ENCODE measurements at places on chromosomes 3 and 15.

DNA sequence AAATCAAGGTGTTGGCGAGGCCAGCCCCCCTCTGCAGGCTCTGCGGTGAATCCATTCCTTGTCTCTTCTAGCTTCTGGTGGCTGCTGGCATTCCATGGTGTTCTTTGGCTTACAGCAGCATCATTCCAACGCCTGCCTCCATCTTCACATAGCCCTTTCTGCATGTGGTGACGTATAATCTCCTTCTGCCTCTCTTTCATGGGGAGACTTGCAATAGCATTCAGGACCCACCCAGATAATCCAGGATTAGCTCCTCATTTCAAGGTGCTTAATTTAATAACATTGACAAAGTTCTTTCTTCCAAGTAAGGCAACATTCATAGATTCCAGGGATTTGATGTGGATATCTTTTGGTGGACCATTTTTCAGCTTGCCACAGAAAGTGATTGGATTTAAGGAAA is 35.8 kb downstream of the ISG20 start:
- DNase-seq, result no peak

- DNase-seq, result no peak
Observed at GRCh38 chr3:117144853-117145252, 435.3 kb downstream of the TUSC7 start.

- no peak for DNase-seq
Observed at GRCh38 chr3:72428803-72429202, 419.4 kb downstream of the SHQ1 start.

DNA sequence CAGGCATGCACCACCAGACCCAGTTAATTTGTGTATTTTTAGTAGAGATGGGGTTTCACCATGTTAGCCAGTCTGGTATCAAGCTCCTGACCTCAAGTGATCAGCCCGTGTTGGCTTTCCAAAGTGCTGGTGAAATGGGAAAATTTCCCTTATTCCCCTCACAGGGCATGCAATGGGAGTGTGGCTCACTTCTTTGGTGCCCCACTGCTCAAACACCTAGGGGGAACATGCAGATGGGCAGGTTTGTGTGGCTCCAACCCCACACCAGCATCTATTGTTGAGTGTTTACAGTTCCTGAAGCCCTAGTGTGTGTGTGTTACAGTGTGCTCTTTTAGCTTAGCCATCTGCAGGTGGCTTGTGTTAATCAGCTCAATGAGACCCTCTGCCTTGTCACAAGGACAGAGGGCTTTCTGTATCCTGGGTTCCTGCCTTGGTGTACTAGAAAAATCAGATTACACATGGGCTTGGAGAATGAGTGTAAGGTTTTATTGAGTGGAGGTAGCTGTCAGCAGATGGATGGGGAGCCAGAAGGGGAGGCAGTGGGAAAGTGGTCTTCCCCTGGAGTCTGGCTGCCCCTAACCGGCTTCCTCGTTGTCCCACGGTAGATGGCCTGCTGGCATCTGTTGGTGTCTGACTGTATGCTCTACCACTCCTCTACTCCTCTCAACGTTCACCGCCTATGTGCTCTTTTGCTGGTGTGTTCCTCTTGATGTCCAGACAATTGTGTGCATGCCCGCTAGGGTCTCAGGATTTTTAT is 248.1 kb upstream of the CBLB start:
- no peak for DNase-seq

DNA sequence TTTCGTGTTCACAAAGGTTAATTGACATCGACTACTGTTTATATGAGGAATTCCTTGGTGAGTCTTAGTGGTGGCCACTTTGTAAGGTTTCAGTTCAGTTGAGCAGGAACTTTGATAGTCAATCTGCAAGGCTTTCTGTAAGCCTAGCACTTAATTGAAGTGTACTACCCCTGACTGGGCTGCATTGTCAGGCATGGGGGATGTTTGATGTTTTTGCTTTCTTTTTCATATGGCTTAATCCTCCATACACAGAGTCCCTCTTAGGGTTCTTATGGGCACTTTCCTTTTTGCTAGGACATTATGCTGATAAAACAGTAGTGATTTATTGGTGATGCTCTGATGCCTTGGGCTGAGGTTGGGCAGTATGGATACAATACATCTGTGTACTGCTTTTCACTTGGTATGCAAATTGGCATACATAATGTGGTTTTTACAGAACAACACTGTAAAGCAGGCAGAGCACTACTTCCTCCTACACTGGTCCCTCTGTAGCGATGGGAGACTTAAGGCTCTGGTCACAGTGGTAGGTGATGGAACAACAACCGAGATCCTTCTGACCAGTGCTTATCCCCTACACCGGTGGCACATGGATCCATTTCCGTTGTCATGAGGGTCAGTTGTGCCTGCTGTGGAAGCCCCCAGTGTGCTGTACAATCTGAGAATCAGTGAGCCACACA is 261.0 kb downstream of the MFSD1 start:
- DNase-seq, result no peak

GRCh38 chr3:44966795-44967278 is 9.1 kb downstream of the ZDHHC3 start:
- DNase-seq, result no peak

GRCh38 chr3:24372559-24373197 is 122.0 kb downstream of the THRB start:
- DNase-seq, result no peak

- DNase-seq, result no peak
Observed at GRCh38 chr3:72789786-72790185, 58.5 kb downstream of the SHQ1 start.

DNA sequence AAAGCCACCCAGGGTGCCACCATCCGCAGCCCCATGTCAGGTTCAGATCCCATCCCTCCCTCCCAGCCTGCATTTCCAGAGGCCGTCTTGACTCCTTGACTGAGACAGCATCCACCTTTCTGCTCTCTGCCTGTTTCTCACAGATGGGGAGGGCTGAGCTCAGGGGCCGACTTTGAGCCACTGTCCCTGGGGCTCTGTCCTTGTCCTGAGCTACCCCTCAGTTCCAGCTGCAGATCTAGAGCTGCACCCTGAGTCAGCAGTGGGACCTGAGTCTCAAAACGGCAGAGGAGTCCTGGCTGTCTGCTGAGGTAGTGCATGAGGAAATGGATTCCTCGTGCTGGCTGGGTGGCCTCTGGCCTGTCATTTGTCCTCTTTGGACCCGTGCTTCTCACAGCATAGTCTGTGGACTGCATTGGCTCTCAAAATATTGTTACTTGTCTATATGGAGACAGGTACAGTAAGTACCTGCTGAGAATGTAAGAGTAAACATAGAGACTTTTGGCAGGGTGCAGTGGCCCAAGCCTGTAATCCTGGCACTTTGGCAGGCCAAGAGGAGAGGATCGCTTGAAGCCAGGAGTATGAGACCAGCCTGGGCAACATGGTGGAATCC is 22.3 kb downstream of the RPLP1 start:
- DNase-seq, result no peak

DNA sequence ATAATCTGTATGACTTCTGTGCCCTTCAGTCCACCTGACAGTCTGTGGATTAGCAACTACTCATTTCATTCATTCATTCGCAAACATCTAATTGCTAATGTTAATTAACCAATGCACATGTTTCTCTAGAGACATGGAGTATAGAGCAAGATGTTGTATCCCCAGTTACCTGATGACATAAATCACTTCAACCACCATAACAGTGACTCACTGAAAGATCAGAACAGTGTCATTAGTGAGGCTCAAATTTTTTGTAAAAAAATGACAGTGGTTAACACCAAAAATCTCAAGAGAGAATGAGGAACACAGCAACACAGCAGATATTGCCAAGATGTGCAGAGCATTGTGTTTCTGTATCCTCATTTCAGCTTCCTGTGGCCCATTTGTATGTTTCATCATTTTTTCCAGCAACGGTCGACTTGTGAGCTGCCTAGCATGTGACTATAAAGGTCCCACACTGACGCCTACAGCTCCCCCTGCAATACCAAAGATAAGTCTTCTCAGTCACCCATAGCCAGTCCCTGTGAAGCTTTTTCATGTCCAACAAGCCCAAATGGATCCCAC is 3.7 kb upstream of the PLD1 start:
- DNase-seq, result no peak

GRCh38 chr3:12963922-12964701 is 109.1 kb downstream of the IQSEC1 start:
- DNase-seq, result no peak

DNA sequence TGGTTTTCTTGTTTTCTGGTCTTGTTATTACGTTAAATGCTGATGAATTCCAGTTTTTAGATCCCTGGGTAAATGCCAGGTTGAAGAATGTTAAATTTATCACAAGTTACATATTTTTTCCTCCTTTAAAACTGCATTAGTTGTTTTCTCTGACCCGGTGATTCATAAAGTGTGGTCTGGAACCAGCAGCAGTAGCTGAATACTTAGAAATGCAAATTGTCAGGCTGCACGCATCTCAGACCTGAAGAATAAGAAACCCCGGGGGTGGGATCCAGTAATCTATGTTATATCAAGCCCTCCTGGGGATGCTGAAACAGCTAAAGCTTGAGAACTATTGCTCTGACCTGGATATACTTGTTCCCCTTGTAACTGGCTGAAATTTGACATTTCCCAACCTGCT is 69.1 kb downstream of the PEX5L start:
- DNase-seq, result no peak

DNA sequence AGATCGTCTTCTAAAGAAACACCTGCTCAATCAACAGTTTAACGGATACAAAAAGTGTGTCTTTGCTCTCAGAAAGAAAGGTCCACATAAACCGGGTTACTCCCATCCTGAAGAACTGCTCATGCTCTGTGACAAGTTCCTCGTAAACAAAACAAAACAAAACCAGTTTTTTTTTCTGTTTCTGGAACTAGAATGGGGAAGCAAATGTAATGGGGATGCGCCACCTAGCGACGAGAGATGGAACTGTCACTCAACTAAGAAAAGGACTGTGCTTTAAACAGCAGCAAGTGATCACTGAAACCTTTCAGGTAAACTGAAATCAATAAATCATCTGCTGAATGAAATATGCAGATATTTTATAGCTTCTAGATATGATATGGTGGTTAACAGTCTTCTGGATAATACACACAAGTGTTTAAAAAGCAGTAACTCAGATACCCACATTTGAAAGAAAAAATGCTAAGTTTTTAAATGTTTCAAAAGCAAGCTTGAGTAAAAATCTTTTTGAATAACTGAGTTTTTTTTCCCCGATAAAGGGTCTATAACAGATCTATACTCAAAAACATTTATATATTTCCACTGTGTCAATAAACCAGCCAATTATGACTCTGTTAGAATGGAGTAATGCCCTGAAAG is 10.9 kb downstream of the TM2D3 start:
- DNase-seq, result peak; percentile 28

- no peak for DNase-seq
Observed at GRCh38 chr3:194585880-194586281, 47.3 kb downstream of the TMEM44 start.

DNA sequence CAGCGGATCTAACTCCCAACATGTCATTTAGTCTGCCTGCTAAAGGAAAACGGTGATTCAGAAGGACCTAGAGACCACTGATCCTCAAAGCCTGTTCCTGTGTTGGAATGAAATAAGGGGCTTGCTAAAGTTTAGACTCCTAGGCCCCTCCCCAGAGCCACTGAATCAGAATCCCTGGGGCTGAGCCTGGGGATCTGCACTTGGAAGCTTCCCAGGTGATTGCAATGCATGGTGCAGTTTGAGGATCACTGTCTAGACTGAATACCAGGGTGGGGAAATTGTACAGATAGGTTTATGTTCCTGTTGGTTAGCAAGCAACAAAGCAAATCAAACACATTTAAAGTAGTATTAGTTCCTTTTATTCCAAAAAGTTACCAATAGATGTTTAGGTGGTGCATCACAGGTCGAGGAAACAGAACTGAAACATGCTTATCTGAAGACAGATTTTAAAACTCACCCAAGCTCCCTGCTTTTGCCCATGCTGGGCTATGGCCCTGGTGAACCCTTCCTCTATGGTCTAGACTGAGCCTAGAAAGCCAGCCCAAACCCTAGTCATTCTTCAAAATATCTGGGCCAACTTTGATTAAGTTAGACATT is 29.6 kb upstream of the SPTBN5 start:
- no peak for DNase-seq

- DNase-seq, result peak; percentile 5
Observed at GRCh38 chr3:18649666-18650363, 224.7 kb upstream of the SATB1 start.

GRCh38 chr15:87850916-87851315 is 405.6 kb downstream of the NTRK3 start:
- no peak for DNase-seq

DNA sequence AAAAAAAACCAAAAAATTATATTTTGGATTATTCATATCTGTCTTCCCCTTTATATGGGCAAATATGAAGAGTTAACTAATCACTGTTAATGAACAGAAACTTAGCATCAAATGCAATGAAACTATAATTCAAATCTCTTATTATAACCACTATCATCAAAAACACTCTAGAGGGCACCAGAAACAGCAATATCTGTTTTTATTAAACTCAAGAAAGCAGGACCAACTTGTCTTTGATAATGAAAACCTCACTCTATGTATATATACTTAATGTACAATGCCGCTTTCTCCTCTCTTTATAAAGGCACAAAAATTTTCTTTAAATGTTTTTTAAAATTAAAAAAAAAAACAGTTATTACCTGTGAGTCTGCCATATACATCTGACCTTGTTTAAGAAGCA is 92.7 kb downstream of the UACA start:
- DNase-seq, result no peak

DNA sequence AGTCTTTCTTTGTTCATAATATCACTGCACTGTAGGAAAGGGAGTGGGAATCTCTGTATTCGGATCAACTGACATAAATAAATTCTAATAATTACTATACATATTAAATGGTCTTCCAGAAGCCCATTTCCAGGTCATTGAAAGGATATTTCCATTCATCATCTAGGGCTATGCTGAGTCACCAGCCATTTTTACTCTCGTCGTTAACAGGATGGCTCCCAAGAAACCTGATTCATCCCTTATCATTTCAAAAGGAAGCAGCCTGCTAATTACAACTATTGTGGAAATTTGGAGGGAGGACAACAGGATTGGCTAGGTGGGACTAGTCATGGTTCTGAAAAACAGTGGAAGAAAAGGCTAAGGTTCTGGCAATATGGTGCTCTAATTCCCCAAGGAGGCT is 13.6 kb downstream of the GMNC start:
- DNase-seq, result no peak

- no peak for DNase-seq
Observed at GRCh38 chr3:116034794-116035193, 410.5 kb downstream of the LSAMP start.

DNA sequence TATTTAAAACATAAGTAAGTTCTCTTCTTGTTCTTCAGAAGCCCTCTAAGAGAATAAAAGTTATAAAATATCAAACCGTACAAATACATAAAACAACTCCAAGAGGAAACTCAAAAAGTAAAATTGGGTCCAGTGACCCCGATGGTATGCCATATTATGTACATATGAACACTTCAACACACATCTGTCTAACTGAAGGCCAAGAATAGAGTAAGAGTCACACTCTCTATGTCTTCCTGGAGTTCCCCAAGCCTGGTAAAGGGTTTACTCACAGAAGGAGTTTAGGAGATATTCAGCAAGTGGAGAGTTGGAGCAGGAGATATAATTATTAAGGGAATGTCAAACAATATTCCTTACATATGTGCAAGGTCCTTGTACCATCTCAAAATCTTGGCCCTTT is 101.3 kb upstream of the EIF1B start:
- DNase-seq, result no peak
